ENCODE measurements at places on chromosomes 7 and 10.

- no peak for DNase-seq
Observed at GRCh38 chr10:126101736-126102135, 205.4 kb downstream of the FANK1 start.

DNA sequence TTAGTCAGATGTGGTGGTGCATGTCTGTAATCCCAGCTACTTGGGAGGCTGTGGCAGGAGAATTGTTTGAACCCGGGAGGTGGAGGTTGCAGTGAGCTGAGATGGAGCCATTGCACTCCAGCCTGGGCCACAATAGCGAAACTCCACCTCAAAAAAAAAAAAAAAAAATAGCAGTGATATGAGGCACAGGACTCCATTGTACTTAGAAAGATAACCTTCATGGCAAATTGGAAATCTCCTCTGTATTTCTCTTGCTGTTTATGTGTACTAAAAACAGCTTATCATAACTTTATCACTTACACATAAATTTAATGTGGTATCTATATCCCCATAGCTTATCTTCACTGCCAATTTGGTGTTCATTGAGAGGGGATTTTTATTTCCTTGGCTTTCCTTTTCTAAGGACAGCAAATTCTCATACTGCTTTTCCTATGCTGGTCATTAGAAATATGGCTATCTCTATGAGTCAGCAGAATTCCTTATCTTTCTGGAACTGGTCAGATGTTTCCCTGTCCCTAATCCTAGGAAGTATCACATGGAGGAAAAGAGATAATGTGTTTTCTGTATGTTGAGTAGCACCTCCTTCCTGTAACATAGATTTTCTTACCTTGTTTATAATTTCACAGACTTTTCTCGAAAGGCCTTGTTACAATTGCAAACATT lies 40.6 kb upstream of the ZEB1 start:
- no peak for DNase-seq

DNA sequence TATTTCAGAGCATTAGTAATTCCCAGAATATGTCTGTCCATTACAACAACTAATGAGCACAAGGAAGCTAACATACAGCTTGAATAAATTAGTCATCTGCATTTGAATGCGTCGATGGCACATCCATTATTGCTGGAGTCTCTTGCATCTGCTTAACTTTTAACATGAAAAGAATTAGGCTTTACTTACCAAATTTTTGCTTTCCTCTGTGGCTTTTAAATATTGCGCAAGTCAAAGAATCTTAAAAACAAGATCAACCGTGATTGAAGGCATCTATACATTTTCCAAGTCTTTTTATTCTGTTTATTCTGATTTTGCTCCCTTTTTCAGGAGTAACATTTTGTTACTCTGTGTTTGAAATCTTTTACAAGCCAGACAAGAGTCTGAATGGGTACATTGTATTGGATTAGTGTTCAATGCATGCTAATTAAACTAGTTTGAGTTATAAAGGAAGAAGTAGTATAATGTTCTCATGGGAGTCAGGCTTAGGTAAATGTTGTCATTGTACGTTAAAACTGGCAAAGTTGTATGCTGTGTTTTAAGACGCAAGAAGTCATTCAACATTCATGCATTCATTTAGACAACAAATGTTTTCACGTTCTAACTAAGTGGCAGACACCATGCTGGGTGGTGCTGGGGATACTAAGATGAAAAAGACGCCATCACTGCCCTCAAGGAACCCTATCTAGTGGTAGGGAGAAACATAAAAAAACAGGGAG lies 4.0 kb upstream of the CACNB2 start:
- DNase-seq: no peak

GRCh38 chr7:117973975-117974374 lies 100.7 kb upstream of the CTTNBP2 start:
- no peak for DNase-seq

- no peak for DNase-seq
Observed at GRCh38 chr7:53661645-53662217, 626.3 kb downstream of the POM121L12 start.

- peak; percentile 10 for DNase-seq
Observed at GRCh38 chr10:50604049-50604640, 19.6 kb downstream of the SGMS1 start.

- DNase-seq: no peak
Observed at GRCh38 chr10:43970018-43970698, 321.5 kb upstream of the ZNF32 start.

GRCh38 chr7:30430777-30431176 lies 47.8 kb downstream of the NOD1 start:
- DNase-seq: no peak

- no peak for DNase-seq
Observed at GRCh38 chr10:11218395-11218794, 200.7 kb downstream of the CELF2 start.

- DNase-seq: no peak
Observed at GRCh38 chr7:31079126-31079823, 27.2 kb downstream of the ADCYAP1R1 start.

DNA sequence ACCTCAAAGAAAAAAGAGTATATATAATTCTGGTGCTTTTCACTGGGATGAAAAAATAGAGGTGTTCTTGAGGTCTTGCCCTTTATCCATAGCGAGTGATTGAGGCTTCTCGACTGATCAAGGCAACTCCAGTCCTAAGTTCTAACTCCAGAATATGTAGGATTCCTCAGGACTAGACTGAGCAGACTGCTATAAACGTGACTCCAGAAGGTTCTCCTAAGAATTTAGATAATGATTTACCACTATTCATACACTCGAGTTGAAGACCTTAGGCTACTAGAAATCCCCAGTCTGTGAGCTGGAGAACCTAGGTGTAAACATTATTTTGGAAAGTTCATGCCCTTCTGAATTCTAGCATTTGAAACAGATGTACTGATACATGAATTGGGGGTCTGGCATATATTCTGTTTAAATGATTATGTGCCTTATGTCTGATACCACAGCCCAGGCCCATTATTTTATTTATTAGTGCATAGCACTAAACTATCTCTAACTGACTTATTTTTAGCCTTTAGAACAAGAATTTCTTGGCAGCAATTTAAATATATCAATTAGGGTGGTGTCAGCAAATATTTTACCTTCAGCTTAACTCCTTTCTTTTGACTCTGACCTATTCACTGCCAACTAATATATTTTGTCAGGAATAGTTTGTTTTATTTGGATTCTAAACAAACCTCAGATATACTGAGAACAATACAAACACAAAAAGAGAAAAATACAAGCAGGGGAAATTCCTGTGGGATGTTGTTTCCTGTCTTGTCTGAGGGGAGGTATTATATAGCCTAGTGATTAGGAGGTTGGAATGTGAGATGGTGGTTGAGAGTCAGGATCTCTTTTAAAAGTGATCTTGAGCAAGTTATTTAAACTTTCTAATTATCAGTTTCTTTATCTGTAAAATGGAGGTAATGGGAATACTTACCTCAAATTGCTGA lies 75.8 kb downstream of the PODXL start:
- no peak for DNase-seq

GRCh38 chr10:74175510-74176379 lies 24.7 kb downstream of the ADK start:
- no peak for DNase-seq

GRCh38 chr10:6074489-6075301 lies 12.5 kb upstream of the IL2RA start:
- DNase-seq: no peak

- DNase-seq: no peak
Observed at GRCh38 chr10:110821508-110821907, 50.2 kb upstream of the PDCD4 start.

- DNase-seq: peak; percentile 14
Observed at GRCh38 chr10:121927318-121927840, 452 bp downstream of the ATE1 start.

GRCh38 chr7:22194658-22195273 lies 162.2 kb downstream of the RAPGEF5 start:
- DNase-seq: no peak

- no peak for DNase-seq
Observed at GRCh38 chr7:4713183-4713784, 31.2 kb downstream of the FOXK1 start.

GRCh38 chr7:106737202-106737562 lies 76.2 kb upstream of the CCDC71L start:
- no peak for DNase-seq

- no peak for DNase-seq
Observed at GRCh38 chr7:119007236-119007635, 782.7 kb downstream of the ANKRD7 start.

GRCh38 chr10:85927952-85928665 lies 438.5 kb downstream of the GRID1 start:
- DNase-seq: no peak

DNA sequence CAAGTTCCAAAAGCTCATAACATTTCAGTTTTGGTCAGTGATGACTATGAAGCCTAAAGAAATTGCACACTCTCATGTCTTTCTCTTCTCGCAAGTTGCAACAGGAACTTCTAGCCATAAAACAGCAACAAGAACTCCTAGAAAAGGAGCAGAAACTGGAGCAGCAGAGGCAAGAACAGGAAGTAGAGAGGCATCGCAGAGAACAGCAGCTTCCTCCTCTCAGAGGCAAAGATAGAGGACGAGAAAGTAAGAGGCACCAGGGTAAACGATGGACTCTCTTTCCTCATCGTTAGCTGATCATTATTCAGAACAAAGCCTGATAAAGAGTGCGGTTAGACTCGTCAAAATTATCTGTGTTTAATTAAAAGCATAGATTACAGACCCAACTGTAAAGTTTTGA lies 94.7 kb downstream of the HDAC9 start:
- DNase-seq: no peak

GRCh38 chr10:98414932-98415730 lies at the start of gene PYROXD2:
Gene PYROXD2 (minus strand): TSS chr10:98415182. CDS start chr10:98415135, 47 bp downstream.
- peak; percentile 67 for DNase-seq

- DNase-seq: no peak
Observed at GRCh38 chr7:151426441-151426903, 13.5 kb downstream of the CRYGN start.

GRCh38 chr10:62038609-62039190 lies 137.2 kb downstream of the ARID5B start:
- DNase-seq: peak; percentile 86

DNA sequence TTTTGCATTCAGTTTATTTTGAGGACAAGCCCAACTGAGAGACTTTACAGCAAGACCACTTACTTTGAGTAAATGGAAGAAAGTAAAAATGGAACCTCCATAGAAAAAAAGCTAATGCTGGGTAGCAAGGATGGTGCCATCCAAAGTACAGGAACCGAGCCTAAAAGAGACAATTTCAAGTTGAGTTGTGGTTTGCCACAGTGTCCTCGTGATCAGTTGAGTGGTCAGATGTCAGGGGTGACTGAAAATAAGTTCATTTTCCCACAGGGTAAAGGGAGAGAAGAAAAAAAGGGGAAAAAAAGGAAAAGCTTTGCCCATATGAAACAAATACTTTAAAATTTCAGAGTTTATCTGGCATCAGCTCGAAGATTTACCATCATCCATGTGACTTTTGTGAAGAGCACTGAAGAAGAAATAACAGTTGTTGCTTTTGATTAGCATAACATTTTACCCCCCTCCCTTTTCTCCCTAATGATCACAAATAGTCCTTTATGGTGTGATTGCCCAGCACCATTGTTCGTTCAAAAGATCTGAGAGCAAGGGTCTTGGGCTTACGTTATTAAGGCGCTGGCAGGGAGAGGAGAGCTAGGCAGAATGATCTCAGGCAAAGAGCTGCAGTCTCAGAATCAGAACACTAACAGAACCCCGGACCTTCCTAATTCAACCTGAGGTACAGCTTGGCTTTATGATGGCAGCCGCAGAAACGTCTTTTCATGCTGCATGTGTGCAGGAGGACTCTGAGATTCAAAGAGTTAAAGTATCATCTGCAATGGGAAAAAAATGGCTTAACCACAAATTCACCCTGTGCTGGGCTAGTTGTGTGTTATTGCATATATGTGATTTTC lies 338.1 kb downstream of the RNLS start:
- no peak for DNase-seq

- DNase-seq: no peak
Observed at GRCh38 chr7:54544149-54544526, 2.0 kb downstream of the VSTM2A start.

DNA sequence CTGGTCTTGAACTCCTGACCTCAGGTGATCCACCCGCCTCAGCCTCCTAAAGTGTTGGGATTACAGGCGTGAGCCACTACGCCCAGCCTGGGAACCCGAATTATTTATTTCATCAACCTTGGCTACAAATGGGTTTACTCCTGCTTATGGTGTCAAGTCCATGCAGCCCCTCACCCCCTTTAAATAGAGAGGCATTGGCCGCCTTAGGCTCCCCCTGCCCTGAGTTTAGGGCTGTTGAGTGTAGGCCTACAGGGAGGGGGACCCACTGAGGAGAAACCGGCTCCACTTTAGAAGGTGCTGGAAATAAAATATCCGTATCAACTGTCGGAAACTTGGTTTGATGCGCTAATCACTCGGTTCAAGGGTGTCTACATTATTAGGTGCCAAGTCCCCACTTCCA lies 8.7 kb upstream of the SP8 start:
- no peak for DNase-seq

DNA sequence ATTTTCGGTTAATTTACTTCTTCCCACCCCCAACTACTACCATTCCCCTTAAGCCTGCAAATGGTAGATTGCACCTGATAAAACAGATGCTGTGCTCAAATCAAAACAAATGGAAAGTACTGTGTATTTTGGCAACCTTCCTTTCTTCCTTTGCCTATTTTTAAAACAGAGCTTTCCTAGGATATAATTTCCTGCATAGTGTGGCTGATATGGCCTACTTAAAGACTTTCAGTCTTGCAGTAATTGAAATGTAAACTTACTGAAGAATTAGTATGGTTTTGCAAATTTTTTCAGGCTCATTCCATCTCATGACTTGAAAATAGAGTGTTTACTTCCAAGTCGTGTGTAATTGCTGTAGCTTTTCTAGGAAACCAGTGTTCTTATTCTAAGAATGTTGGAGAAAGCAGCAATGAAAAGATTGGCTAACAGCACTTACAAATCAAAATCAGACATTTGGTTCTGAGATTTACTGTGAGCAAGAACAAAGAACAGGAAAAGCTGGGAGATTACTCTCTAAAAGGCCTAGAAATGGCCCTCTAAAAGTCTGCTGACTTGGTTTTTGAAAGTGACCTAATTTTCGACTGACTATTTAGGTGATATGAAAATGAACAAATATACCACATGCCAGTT lies 52.0 kb downstream of the REEP3 start:
- peak; percentile 11 for DNase-seq

GRCh38 chr7:27586825-27587224 lies 75.9 kb downstream of the HIBADH start:
- no peak for DNase-seq

- no peak for DNase-seq
Observed at GRCh38 chr7:7505915-7506314, 29.8 kb downstream of the COL28A1 start.
